Activated CD4-positive, alpha-beta memory T cell treated with anti-CD3 and anti-CD28 coated beads for 36 hours (primary cell): ENCODE measurements at places on chromosomes 5 and 9. TPM values are rescaled to one million over a fixed set of nuclear protein-coding genes. Genes with fewer than 3 reads are reported as not detected.
A peak's percentile ranks its signal among the peaks of the same experiment; 100 is the strongest.

DNA sequence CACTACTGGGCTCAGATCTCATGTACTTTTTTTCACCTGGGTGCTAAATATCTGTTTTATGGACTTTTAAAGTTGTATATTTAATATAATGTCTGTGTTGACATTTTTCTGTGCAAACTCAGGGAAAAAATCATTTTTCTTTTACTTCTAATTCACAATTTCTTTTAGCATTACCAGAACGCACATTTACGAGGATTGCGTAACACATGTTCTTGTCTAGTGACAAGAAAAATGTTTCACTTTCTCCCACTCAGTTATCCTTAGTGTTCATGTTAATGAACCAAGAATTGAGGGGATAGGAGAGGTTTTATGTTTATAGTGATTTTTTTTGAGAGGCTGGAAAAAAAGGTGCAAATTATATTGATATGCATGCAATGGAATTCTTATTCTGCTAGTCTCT, 86.3 kb upstream of the PJA2 start:
- DNase-seq, result no peak
- no peaks in the 10 kb centered on the region for H3K36me3 ChIP-seq
- peaks cover 6% of the 10 kb centered on the region for H3K27me3 ChIP-seq
- no peak overlapping the region for H3K27ac ChIP-seq
- no peak overlapping the region for H3K4me3 ChIP-seq
- H3K4me1 ChIP-seq, result no peaks in the 10 kb centered on the region

ZDHHC21 gene
- total RNA-seq, result 5.1 TPM

DNA sequence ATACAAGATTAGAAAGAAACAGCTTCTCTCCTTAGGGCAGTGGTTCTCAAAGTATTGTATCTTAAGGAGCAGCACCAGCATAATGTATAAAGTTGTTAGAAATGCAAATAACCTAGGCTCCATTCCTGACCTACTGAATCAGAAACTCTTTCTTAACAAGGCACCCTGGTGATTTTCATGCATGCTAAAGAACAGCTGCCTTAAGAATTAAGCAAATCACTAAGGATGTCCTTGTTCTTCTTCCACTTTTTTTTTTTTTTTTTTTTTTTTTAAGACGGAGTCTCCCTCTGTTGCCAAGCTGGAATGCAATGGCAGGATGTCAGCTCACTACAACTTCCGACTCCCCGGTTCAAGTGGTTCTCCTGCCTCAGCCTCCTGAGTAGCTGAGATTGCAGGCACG, 1095.2 kb upstream of the EDIL3 start:
- no peak for DNase-seq
- H3K27ac ChIP-seq, result no peak overlapping the region
- no peaks in the 10 kb centered on the region for H3K4me1 ChIP-seq
- no peaks in the 10 kb centered on the region for H3K36me3 ChIP-seq

GRCh38 chr9:84953252-84953773, 283.8 kb downstream of the NTRK2 start:
- no peaks in the 10 kb centered on the region for H3K4me1 ChIP-seq
- peaks cover 12% of the 10 kb centered on the region for H3K27me3 ChIP-seq
- no peak overlapping the region for H3K4me3 ChIP-seq
- H3K36me3 ChIP-seq, result no peaks in the 10 kb centered on the region

SLC45A2 gene
- not detected for total RNA-seq

ACOT12 gene
- total RNA-seq, result not detected

GRCh38 chr5:145362266-145362665, 472.9 kb downstream of the PRELID2 start:
- no peak overlapping the region for H3K27ac ChIP-seq
- H3K4me3 ChIP-seq, result no peak overlapping the region
- H3K4me1 ChIP-seq, result no peaks in the 10 kb centered on the region
- H3K36me3 ChIP-seq, result no peaks in the 10 kb centered on the region

GRCh38 chr5:22926574-22926973, 73.4 kb upstream of the CDH12 start:
- H3K27me3 ChIP-seq, result no peaks in the 10 kb centered on the region
- DNase-seq, result no peak
- H3K36me3 ChIP-seq, result no peaks in the 10 kb centered on the region
- no peak overlapping the region for H3K4me3 ChIP-seq
- H3K4me1 ChIP-seq, result no peaks in the 10 kb centered on the region
- no peak overlapping the region for H3K27ac ChIP-seq

GRCh38 chr5:174724484-174725260, at the start of gene MSX2:
Gene MSX2, plus strand, starts transcription at chr5:174724582. Its CDS starts 78 bp downstream, at chr5:174724660.
- H3K27me3 ChIP-seq, result peaks cover 83% of the 10 kb centered on the region
- peak; percentile 62 for DNase-seq
- no peaks in the 10 kb centered on the region for H3K36me3 ChIP-seq
- peak within 1 kb of the TSS; percentile 67 for H3K4me3 ChIP-seq

DNA sequence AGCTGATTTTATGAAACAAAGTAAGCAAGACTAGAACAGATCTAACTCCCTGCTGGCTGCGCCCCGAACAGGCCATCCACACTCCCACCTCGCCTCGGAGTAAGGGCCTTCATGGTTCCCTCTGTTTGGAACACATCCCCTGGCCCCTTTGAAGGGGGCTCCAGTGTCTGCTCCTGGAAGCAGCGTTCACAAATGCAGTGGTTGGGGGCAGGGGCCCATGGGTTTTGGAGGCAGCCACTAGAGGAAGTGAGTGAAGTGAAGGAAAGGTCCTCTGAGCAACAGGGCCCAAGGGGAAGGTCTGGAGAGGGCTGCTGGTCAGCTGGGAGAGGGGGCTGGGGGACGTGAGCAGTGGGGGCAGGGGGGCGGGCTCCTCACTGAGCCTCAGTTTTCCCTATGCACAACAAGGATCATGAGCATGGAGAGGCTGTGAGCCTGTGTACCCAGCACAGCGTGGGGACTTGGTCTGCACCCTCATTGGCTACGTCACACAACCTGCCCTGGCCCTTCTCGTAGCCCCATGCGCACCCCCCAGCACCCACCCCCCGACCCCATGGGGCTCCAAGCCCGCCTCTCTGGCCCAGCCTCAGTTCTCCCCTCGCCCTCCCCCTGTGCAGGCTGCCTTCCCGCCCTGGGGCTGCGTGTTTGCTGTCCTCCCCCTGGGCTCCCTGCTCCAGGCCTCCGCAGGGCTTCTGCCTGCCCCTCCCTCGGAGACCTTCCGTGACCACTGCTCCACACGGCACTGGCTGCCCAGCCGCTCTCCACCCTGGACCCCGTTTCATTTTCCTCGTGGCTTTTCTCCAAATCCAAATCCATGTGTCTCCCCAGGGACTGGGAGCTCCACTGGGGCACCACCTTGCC, 39.5 kb downstream of the RASGEF1C start:
- no peaks in the 10 kb centered on the region for H3K4me1 ChIP-seq
- H3K4me3 ChIP-seq, result no peak overlapping the region
- no peaks in the 10 kb centered on the region for H3K36me3 ChIP-seq
- DNase-seq, result no peak
- no peak overlapping the region for H3K27ac ChIP-seq

HTR4 gene
- not detected for total RNA-seq

GLT6D1 gene
- total RNA-seq, result not detected

TXNDC8 gene
- total RNA-seq, result not detected

C9orf153 gene
- total RNA-seq, result 0.26 TPM

GRCh38 chr9:121009650-121010049, 40.4 kb downstream of the C5 start:
- peaks cover 8% of the 10 kb centered on the region for H3K4me1 ChIP-seq
- H3K36me3 ChIP-seq, result peaks cover 2% of the 10 kb centered on the region

HDAC3 gene
- 71.5 TPM for total RNA-seq

DCP2 gene
- 102 TPM for total RNA-seq

DNA sequence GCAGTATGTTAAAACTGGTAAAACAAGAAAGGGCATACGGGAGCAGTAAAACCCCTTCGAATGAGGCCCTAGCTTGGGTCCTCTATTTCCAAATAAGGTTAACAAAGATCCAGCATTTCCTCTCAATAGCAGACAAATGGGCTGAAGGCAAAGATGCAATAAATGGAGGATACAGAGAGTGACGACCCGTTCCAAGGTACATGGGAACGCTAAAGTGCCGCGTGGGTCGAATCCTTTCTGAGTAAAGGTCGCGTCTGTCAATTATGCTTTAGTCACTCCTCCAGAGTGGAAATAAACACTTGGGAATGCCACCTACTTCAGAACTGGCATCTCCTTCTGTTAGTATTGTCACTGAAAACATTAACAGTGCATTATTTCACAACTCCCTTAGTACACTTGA, 24.7 kb downstream of the ARL15 start:
- H3K27ac ChIP-seq, result no peak overlapping the region
- H3K4me1 ChIP-seq, result no peaks in the 10 kb centered on the region
- no peak for DNase-seq
- no peak overlapping the region for H3K4me3 ChIP-seq
- no peaks in the 10 kb centered on the region for H3K27me3 ChIP-seq
- peaks cover 12% of the 10 kb centered on the region for H3K36me3 ChIP-seq

NR6A1 gene
- total RNA-seq, result 0.83 TPM

PCDHB3 gene
- total RNA-seq, result not detected

GRCh38 chr5:172049226-172049796, 42.9 kb upstream of the FBXW11 start:
- H3K36me3 ChIP-seq, result peaks cover 46% of the 10 kb centered on the region
- H3K27me3 ChIP-seq, result no peaks in the 10 kb centered on the region
- H3K4me1 ChIP-seq, result peaks cover 19% of the 10 kb centered on the region
- no peak overlapping the region for H3K4me3 ChIP-seq

DNA sequence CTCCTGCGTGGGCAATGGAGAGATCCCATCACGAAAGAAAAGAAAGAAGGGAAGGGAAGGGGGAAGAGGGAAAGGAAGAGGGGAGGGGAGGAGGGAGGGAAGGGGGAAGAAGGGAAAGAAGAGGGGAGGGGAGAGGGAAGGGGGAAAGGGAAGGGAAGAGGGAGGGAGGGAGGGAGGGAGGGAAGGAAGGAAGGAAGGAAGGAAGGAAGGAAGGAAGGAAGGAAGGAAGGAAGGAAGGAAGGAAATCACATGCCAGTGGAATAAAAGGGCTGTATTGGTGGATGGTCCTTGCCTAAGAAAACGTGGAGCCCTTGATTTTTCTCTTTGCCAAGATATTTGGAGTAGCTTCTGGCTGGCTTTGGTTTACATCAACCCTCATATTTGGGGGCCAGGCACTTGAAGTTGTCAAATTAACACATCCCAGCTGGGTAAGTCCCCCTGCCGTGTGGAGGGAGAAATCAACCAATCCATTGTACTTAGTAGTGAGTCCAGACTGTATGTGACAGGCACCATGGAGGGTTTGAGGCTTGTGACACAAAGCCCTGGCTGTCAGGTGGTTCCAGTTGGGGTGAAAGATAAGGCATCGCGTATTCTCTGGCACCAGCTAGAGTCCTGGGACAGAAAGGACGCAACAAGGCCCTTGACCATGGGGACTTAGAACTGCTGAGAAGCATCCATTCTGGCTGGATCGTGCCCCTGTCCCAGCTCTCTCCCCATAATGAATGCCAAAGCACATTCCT, 23.7 kb downstream of the IDNK start:
- no peaks in the 10 kb centered on the region for H3K4me1 ChIP-seq
- no peak for DNase-seq
- H3K27me3 ChIP-seq, result no peaks in the 10 kb centered on the region
- no peak overlapping the region for H3K27ac ChIP-seq
- peaks cover 16% of the 10 kb centered on the region for H3K36me3 ChIP-seq
- H3K4me3 ChIP-seq, result no peak overlapping the region

DNA sequence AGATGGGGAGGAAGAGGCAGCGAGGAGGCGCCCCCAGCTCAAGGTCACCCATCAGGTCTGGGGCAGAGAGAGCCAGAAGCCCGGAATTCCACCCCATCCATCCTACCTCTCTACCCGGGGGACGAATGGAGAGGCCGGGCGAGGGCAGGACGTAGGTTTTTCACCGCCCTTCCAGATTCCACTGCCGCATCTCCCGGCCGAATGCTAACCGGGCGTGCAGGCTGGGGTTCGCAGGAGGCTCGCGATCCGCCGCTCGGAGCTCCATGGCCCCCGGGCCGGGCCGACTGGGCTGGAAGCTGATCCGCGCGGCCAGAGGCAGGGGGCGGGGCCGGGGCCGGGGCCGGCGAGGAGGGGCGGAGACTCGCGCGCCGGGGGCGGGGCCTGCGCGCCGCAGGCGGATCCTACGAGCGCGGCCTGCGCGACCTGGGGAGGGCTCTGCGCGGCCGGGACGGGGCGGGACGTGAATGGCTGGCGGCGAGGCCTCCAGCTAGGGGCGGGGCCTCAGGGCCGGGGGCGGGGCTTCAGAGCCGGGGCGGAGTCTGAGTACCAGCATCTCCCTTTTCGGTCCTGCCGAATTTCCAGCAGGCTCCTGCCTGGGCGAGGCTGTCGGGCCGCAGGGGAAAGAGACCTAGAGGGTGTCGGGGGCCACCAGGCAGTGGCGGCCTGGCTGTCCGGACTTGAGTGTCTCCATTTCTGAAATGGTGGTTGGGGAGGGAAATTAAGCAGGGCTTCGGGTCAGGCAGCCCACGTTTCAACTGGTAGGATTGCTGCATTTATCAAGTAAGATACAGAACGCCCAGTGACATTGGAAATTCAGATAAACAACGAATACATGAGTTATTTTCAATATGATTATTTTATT, at the start of gene ST6GALNAC4:
ST6GALNAC4 (minus strand) TSS at position 322 of the 862 bp plus-strand sequence. CDS start 622 bp downstream, outside the sequence.
- peaks cover 43% of the 10 kb centered on the region for H3K4me1 ChIP-seq
- H3K27ac ChIP-seq, result peak within 1 kb of the TSS; percentile 54
- peak; percentile 98 for DNase-seq
- peak within 1 kb of the TSS; percentile 77 for H3K4me3 ChIP-seq
- H3K36me3 ChIP-seq, result peaks cover 14% of the 10 kb centered on the region

GRCh38 chr9:86734771-86735170, 212.5 kb downstream of the GAS1 start:
- H3K36me3 ChIP-seq, result no peaks in the 10 kb centered on the region
- H3K4me3 ChIP-seq, result no peak overlapping the region
- no peak for DNase-seq
- H3K27ac ChIP-seq, result no peak overlapping the region
- H3K4me1 ChIP-seq, result no peaks in the 10 kb centered on the region

- H3K27me3 ChIP-seq, result no peaks in the 10 kb centered on the region
- no peaks in the 10 kb centered on the region for H3K36me3 ChIP-seq
- no peak for DNase-seq
- no peak overlapping the region for H3K27ac ChIP-seq
- no peak overlapping the region for H3K4me3 ChIP-seq
- H3K4me1 ChIP-seq, result no peaks in the 10 kb centered on the region
Observed at GRCh38 chr9:119349351-119349825, 19.8 kb downstream of the BRINP1 start.

DNA sequence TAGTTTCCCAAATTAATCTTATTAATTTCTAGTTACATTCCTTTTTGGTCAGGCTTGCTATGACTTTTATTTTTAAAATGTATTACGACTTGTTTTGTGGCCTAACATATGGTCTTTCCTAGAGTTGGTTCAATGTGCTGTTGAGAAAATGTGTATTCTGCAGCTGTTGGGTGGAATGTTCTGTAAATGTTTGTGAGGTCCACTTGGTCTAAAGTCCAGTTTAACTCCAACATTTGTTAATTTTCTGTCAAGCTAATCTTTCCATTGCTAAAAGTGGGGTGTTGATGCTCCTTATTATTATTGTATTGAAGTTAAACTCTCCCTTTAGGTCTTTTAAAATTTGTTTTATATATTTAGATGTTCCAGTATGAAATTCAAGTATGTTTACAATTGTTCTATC, 1010.8 kb upstream of the EDIL3 start:
- H3K36me3 ChIP-seq, result no peaks in the 10 kb centered on the region
- no peak overlapping the region for H3K27ac ChIP-seq
- no peaks in the 10 kb centered on the region for H3K4me1 ChIP-seq

DNA sequence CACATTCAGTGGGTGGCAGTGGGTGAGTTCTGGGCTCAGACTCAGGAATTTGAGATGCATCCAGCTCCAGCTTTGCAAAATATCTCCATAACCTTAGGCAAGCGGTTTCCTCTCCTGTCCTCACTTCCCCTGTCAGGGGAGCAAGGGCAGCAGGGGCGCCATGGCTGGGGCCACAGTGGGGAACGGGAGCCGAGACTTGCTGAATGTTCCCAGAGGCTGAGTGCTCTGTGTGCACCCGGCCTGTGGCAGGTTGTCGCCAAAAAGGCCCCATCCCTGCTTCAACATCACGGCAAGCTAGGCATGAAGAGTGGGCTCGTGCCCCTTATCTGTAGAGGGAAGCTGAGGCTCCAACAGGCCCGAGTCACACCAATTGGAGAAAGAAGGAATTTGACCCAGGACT, 268.8 kb downstream of the NSG2 start:
- H3K4me1 ChIP-seq, result peaks cover 2% of the 10 kb centered on the region
- no peak for DNase-seq
- peaks cover 42% of the 10 kb centered on the region for H3K27me3 ChIP-seq
